ENCODE measurements at places on chromosomes 6 and 20.

DNA sequence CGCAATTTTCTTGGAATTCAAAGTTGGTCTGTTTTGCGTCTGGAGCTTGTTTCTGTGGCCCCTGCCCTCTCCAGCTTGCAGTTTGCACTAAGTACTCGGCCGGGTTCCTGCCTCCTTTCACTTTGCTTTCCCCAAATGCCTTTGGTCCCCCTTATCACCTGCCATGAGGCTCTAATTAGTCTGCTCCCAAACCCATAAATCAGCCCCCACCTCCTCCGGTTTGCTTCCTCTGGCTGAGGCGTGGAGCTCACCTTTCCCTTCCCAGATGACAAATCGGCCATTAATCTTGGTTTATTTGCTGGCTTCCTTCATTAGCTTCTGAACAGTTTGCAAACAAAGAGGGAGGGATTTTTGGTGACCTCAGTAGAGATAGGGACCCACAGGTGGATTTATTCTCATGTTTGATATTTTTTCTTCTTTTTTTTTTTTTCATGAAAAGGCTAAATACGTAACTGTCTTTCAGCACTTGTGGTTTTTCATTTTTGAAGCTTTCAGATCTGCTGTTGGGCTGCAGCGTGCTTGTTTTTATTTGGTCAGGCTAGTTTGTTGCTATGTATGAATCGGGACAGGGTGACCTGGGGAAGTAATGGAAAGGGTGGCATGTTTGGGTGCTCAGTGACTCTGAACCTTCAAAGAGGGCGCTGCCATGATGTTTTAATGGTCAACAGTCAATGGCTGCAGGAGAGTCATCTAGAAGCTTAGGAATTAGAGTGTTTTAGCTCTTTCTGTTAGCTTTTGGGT is 121.7 kb upstream of the JAG1 start:
- DNase-seq, result no peak

DNA sequence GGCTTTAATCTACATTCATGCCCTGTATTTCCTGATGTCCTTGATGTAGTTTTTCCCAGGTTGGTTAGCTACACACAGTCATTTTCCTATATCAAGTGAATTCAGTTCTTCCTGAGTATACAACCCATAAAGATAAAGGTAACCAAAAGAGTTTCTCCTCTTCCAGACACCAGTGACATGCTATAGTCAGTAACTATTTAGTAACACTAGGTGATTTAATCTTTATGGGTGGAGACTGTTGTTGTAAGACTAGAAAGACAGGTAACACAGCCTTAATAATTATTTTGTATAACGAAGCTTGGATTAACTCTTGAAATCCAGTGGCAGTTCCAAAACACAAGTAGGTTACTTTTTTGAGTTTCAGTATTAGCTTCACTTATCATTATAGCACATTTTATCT is 17.6 kb downstream of the MCUR1 start:
- DNase-seq, result no peak

DNA sequence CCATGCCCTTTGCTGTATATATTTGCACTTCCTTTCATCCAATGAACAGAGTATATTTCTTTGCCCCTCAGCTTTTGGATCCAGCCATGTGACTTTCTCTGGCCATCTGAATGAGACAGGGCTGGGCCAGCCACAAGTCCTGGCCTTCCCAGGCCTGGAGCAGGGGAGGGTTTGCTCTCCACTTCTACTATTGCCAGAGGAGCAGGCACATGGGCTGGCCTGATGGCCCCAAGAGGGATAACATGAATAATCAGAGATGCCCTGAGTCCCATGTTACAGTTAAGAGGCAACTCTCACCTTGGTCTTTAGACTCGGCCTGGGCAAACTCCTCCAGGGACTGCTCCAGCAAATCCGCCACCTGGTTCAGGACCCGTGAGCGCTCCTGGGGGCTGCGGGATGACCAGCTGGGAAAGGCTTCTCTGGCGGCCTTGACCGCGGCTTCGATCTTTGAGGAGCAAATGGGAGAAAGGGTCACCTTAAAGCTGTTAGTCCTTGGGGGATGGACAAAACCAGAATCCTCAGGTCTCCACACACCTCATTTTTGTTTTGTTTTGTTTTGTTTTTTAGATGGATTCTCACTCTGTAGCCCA is 6.3 kb downstream of the ALDH8A1 start:
- no peak for DNase-seq

- DNase-seq, result no peak
These were observed 424.2 kb upstream of the SLC35B3 start for GRCh38 chr6:8859501-8859900.

- DNase-seq, result no peak
These were observed 75.5 kb upstream of the ELOVL5 start for GRCh38 chr6:53424300-53424699.

DNA sequence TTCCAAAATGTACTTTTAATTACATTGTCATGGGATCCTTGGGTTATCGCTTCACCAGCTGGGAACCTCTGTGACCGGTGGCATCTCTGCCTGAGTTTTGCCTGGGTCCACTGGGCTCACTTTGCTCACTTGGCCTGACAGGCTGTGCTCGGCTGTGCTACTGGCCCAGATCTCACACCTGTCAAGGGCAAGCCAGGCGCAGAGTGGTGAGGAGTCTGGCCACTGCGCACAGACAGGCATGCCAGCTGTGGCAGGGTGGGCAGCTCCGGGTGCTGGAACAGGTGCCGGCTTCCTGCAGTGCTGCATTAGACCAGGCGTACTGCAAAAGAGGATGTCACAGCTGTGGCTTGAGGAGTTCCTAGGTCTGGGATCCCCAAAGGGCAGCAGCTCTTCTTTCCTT is 489.8 kb downstream of the TENT5A start:
- no peak for DNase-seq

DNA sequence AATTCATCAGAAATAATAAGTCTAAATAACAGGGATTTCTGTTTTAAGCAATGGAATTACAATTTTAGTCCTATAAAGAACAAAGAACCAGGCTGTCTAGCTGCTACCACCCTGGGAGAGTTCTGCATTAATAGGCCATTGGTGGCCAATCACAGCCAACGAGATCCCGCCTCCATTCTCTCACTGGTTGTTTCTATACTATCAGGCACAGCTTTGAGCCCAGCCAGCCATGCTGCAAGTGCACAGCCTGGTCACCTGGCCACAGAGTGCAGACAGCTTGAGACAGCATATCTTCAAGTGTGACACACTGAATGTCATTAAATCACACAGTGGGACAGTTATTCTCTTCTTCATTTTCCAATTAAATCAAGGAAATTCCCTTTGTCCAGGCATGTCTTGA is 16.1 kb upstream of the RAB22A start:
- DNase-seq, result no peak

DNA sequence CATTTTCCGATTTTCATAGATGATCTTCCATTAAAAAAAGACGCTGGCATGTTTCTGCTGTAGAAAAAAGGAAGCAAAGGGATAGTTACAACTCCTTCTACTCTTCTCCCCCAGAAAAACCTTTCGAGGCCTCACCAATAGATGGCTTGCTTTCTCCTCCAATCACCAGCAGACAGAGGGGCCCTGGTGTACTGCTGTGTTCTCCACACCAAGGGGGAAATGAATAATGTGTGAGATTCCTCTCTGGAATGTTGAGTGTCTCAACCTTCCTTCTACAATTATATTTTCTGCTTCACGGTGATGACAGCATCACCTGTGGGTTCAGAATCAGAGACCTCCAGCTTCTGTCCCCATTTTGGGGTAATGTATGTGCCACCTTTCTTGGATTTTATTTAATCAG is 185.7 kb upstream of the FLRT3 start:
- DNase-seq, result no peak

- no peak for DNase-seq
These were observed 388.4 kb upstream of the GJE1 start for GRCh38 chr6:141744194-141744925.

- DNase-seq, result no peak
These were observed 67.5 kb upstream of the FBXO30 start for GRCh38 chr6:145882121-145882531.

GRCh38 chr6:102085257-102085656 is 691.7 kb downstream of the GRIK2 start:
- no peak for DNase-seq

GRCh38 chr6:111524735-111525134 is 41.7 kb upstream of the REV3L start:
- no peak for DNase-seq

DNA sequence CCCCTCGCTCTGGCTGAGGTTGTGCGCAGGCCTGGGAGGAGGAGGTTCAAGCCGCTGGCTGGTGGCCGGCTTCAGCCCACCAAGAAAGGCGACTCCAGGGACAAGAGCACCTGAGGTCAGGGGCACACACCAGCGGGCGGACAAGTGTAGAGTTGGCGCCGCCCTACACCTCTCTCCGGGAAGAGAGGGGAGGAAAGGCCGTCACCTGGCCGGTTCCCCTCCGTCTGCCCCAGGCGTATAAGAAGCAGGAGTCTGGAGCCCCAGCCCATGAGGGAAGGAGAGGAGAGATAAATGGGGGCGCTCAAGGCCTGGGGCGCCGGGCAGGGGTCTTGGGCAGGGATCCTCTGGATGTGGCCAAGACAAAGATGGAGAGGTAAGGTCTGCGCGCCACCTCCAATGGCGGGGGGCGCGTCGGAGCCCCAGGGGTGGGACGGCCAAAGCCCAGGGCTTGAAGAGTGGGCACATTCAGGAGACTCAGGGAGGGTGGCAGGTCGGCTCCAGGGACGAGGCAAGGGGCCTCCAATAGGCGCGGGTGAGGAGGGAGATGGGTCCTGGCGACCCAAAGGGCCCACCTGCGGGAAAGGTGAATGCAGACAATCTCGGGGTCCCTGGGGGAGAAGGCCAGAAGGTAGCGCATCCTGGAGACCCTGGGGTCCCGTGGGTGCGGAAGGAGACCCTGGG is 826 bp downstream of the RIMS4 start:
- no peak for DNase-seq

- DNase-seq, result no peak
These were observed 23.3 kb downstream of the PXT1 start for GRCh38 chr6:36419310-36419709.

DNA sequence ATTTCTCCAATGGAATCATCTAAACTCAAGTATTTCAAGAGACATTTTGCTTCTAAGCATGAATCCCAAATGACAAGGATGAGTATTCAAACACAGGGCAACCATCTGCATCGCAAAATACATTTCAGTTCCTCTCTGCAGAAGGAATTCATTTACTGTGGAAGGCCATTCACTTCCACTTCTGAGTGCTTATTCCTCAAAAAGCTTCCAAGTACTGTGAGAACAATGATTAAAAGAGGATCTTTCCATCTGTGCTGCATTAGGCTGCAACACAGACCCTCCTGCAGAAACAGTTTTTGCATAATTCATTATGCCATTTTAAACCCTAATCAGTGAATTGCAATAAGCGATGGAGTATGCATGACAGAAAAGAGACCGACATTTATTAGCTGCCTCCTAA is 52.5 kb downstream of the ARHGAP18 start:
- no peak for DNase-seq

DNA sequence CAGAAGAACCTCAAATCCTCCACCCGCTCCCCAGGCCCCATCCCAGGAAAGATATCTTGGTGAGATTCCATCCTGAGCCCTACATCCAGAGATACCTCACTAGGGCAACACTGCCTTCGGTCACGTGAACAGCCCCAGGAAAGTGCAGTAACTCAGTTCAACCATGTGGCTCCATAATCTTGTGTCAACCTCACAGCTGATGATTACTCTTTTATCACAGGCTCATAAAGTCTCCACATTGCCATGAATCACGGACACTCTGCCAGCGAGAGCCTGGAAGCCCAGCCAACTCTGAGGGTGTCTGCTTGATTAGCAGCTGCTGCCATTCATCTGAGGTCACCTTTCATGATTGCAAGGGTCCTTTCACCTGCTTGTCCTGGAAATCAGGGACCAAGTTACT is 175.8 kb upstream of the LRFN2 start:
- no peak for DNase-seq

GRCh38 chr6:157225575-157225995 is 97.7 kb downstream of the TMEM242 start:
- no peak for DNase-seq

- no peak for DNase-seq
These were observed 458.0 kb upstream of the SOX4 start for GRCh38 chr6:21135484-21136013.

DNA sequence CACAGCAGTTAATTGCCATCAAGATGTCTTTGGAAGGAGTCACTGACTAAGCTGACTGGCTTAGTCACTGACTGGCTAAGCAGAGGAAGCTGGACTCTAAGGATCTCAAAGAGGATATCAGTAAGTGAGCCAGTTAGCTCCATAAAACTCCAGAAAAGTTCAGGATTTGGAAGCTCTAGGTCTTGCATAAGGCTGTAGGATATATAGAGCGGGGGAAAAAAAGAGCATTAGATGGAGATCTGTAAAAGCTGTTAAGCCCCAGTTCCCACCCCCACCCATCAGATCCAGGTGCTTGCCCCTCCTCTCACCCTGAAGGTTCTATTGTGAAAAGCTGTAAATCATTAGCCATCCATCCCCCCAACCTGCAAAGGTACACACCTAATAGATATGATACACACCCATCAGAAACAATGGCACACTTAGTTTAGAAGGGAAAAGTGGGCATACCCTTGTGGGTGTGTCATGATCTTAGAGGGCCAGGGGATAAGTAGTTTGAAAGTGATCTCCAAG is 32.2 kb downstream of the CARMIL1 start:
- DNase-seq, result no peak

- DNase-seq, result peak; percentile 48
These were observed 597 bp downstream of the ADA start for GRCh38 chr20:44650771-44651433.

DNA sequence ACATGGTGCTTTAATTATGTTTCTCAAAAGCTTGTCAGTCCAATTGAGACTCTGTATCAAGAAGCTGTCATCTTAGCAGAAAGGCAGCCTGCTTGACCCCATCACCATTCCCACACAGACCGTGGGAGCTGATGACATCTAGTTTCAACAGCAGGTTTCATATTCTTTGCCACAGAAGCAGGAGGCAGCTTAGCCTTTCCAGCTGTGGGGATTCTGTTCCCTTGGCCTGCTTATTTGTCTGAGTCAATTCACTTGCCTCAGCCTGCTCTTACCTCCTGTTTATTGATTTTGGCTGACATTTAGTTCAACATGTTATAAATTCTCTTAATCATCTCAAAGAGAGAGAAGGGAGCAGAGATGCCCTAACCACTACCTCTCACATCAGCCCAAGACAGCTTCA is 527.7 kb downstream of the ADGRB3 start:
- no peak for DNase-seq

All from activated naive CD4-positive, alpha-beta T cell treated with Interleukin-2 at 50 U/mL for 16 hours (primary cell).